ENCODE measurements at places on chromosomes 16 and 17.

DNA sequence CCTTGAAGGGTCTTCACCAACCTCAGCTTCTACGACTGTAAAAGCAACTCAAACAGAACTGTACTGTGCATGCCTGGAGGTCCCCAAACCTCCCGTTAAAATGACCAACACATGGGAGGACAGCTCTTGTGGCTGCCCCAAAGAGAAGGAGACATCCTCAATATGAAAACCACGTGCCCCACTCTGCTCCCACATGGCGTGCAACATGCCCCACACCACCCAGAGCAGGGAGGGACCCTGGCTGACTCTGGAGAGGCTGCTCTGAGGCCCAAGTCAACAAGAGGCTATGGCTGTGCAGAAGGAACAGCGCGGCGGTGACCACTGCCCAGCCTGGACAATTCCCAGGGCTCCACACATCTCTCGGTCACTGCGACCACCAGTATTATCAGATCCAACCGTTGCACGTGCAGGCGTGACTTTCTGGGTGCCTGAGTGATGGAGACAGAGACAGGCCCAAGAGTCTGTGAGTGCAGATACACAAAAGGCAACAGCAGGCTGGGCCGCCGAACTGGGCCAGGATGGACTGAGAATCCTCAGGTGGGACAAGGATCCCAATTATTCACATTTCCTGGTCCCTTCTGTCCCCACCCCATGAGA is 1.4 kb downstream of the PLD6 start:
- DNase-seq = no peak

GRCh38 chr17:43772877-43773648 is 5.7 kb downstream of the DUSP3 start:
- DNase-seq = no peak

GRCh38 chr17:74843352-74843627 is 16.4 kb downstream of the GRIN2C start:
- DNase-seq = no peak

DNA sequence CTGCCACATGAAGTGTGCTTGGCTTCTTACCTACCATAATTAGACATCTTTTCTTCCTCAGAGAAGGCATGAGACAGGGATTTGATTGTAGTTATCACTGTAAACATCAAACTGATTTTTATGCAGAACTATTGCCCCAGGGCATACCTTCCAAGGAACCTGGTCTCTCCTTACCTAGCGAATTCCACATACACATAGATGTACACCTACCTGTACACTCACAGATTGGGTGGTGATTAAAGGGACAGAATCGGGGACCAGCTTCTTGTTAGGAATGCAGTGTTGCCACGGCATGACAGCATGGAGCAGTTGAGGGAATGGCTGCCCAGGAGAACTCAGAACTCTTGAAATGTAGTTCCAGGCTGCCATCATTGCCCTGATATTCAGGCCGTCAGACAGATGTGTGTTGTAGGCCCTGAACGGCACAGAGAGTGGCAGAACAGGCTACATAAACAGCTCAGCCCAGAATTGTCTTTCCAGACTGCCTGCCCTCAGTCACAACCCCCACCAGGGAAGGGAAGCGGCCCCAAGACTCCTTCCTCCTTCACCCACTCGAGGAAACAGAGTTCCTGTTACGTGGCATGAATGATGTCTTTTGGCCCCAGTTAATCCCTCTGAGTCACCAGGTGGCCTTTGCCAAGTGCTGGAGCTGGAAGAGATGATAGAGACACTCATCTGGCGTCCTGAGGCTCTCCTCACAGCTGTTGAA is 17.8 kb upstream of the NAGLU start:
- DNase-seq = no peak

GRCh38 chr17:51421525-51421924 is 161.2 kb downstream of the UTP18 start:
- no peak for DNase-seq

GRCh38 chr17:28404812-28405570 is 1.0 kb downstream of the SLC46A1 start:
- no peak for DNase-seq

- peak; percentile 24 for DNase-seq
Measured at GRCh38 chr17:36703860-36704266, 102.5 kb downstream of the MRM1 start.

GRCh38 chr16:68528686-68529379 is 10.3 kb upstream of the ZFP90 start:
- peak; percentile 82 for DNase-seq

GRCh38 chr17:83153681-83154310 is 74.4 kb downstream of the METRNL start:
- DNase-seq = no peak

DNA sequence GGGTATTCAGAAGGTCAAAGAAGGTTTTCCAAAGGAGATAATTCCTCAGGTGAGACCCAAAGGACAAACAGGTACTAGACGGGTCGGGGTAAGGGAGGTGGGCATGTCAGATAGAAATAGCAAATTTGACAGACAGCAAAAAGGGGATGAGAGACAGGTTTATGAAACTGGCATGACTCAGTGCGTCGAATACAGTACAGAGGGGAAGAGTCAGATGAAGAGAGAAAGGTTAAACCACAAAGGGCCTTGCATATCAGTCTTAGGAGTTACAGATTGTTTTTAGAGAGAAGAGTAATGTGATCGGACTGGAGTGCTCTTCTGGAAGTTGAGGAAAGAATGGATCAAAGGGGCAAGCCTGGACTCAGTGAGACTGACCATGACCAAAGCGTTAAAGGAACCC is 88.4 kb downstream of the ZZEF1 start:
- DNase-seq = no peak

- DNase-seq = no peak
Measured at GRCh38 chr17:71910002-71910401, 210.8 kb upstream of the SOX9 start.

DNA sequence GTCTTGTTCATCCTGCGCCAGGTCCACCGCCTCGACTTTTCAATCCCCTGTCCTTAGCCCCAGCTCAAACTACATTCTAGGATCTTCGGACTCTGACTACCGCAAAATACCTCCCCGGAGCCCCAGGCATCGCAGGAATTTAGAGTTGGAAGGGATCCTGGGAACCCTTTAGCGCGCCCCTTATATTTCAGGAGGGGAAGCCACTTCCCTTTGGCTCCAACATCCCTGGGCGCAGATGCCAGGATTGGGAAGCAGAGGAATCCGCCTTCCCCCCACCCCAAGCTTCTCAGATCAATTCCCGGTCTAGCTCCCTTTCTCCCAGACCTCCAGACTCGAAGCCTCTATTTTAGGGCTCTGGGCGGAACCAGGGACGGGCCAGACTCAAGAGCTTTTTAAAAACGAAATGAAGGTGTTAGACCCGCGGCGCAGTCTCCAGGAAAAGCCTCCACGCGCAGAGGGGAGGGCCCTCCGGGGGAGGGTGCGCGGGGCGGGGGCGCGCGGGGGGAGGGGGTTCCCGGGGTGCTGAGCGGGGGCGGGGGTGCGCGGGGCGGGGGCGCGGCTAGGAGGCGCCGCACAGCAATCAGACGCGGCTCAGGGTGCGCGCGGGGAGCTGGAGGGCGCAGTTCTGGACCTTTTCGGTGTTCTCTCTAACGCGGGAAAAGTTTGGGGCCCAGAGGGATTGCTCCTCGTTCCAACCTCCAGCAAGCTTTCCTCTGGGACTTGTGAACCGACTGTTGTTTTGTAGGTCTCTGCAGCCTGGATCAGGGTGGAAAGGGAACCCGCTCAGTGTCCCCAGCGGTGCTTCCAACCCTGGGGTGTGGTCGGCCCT is 1.6 kb downstream of the AHSP start:
- DNase-seq = no peak

DNA sequence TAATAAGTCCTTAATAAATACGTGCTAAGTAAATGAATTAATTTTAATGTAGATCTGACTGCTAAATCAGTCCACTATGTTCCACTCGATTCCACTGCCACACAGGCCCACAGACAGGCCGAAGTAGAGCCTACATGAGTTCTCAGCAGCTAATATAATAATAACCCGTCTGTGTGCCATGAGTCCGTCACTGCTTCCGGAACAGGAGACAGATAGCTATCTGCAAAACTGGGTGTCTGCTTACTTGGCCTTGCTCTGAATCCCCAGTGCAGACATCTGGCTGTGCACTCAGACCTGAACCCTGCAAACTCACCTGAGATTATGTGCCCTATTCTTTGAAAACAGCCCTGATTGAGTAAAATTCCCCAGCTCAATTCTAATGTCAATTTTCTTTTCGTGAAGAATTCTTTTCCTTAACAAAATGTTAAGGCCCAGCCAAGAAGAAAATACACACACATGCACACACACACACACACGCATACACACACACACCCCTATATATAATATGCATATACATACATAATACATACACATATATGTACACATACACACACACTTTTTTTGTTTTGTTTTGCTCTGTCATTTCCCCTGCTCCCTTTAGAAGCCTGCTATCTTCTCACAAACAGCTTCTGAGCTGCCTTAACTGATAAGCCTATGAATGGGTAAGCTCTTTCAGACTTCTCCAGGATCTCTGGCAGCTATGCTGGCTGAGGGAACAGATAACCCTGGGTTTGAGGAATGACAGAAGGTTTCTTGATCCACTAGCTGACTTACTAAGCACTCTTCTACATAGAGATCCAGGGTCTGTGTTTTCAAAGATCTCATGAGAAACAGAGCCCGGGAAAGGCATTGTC is 39.8 kb upstream of the TOM1L1 start:
- DNase-seq = no peak

DNA sequence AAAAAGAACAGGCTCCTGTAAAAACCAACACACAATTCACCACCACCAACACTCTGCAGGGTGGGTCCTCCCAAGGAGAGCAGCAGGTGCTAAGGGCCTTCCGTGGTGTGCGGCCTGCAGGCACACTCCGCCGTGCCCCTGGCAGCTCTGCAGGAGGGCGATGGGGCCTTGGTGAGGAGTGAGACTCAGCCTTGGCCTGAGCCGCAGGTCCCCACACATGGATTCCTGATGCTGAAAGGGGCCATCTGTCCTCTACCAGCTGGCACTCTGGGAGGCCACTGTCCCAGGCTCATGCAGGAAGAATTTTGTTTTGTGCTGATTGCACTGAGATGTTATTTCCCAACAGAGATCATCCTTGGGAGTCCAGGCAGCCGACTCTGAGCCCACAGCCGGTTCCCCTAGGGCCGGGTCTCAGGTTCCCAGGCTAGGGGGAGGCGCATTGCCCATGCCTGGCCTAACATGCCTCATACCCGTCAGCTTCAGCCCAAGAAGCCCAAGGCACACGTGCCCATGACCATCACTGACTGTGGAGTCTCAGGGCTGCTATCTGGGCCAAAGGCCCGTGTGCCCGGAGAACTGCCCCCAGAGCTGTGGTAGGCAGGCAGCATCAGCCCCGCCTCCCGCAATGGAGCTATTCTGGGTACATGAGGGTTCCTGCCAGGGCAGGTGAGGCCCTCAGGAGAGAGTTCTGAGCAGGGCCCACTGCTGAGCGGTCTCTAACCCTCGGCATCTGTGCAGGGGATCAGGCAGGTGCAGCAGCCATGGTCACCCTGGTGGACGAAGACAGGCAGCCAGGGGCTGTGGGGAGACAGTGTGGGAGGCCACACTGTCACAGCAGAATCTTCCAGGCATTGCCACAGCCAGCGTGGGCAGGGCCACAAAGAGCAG is 97.9 kb upstream of the ZNF469 start:
- DNase-seq = no peak

GRCh38 chr16:19162085-19162484 is 6.0 kb upstream of the SYT17 start:
- DNase-seq = no peak

GRCh38 chr17:56985371-56986162 is 7.6 kb downstream of the SCPEP1 start:
- DNase-seq = no peak

DNA sequence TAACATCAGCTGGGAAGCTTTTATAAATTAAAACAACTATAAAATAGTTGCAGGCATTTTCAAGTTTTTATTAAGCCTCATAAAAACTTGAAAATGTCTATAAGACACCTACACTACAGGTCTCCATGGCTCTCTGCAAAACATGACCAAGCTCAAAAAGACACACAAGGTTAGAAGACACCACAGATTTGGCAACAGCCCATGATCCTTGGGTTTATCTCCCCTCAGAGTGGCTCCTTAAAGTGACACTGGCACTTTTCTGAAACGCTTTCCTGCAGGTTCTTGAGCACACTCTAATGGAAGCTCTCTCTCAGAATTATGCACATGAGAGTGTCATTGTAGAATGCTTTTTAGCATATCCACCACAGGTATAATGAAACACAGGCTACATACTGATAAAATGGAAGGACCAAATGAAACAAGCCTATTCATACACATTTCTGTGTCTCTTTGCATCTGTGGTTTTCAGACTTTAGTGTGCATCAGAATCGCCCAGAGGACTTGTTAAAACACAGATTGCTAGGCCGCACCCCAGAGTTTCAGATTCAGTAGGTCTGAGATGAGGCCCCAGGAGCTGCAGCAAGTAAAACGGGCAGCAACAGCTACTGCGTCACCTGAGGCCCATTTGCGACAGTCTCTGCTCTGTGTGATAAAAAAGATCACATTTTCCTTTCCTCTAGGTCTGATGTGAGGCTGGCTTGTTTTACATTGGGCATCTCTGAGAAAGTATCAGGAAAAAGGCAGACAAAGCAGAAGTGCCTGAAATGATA is 75.0 kb upstream of the WSB1 start:
- no peak for DNase-seq

DNA sequence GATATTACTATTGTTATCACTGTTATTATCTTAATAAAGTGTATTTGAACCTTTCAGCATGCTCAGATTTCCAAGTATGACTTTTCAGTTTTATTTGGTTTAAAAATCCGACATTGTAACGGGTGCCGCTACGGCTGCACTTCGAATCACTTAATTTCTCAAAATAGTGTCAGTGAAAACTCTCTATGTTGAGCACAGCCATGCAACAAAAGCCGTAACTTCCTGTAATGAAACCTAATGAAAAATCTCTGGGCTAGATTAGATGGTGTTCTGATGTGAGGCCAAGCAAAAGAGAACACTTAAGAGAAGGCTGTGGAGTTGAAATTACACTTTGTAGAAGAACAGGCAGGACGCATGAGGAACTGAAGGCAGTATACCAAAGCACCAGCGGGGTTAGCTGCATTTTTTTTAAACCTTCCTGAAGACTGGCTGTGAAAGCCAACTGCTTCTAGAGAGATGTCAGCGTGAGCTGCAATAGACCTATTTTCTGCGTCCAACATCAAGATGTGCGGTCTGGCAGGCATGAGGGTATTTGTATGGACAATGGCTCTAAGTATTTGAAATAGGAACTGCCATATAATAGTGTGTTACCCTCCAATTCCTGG is 1545.0 kb upstream of the GOT2 start:
- DNase-seq = no peak

DNA sequence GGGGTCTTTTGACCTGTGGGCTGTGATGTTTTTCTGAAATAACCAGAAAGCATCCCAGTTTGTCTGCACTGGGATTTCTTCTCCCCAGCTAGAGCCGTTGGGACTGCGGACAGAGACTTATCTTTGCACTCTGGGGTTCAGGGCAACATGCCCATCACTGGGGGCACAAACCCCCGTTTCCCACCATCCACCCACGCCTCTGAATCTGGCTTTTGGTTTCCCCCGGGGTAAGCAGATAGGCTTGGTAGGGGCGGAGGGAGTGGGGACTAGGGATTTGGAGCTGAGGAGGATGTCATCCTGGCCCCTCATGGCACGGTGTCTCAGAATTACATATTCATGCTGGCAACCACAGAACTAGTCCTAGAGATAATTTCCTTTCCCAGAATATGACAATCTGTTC is 68.6 kb downstream of the CCDC182 start:
- DNase-seq = no peak

- no peak for DNase-seq
Measured at GRCh38 chr16:71645450-71645849, 19.5 kb downstream of the MARVELD3 start.

GRCh38 chr17:29292992-29293889 is 707 bp downstream of the NUFIP2 start:
- DNase-seq = peak; percentile 24

- no peak for DNase-seq
Measured at GRCh38 chr16:55250701-55251100, 73.3 kb upstream of the IRX6 start.

Measured in T-helper 17 cell (primary cell).